ENCODE measurements at places on chromosomes 6 and 20.

DNA sequence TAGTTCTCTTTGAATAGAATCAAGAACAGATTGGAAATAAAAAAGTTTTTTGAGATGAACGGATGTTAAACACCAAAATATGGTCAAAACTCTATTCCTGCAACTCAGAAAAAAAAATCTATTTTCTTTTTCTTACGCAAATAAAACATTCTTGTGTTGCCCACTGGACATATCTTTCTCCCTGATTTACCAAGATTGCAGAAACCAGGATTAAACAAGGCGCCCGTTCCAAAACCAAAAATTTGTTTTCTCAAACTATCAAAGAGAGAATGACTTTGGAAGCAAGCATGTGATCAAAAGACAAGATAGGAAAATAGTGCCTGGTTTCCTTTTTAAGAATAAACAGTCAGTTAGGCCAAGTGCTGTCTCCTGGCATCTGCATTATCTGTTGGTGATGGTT is 273.1 kb downstream of the CLIC5 start:
- DNase-seq: no peak

GRCh38 chr20:48932375-48932941 is 10.9 kb downstream of the ARFGEF2 start:
- no peak for DNase-seq

- DNase-seq: no peak
Measured at GRCh38 chr6:101486124-101486523, 92.6 kb downstream of the GRIK2 start.

DNA sequence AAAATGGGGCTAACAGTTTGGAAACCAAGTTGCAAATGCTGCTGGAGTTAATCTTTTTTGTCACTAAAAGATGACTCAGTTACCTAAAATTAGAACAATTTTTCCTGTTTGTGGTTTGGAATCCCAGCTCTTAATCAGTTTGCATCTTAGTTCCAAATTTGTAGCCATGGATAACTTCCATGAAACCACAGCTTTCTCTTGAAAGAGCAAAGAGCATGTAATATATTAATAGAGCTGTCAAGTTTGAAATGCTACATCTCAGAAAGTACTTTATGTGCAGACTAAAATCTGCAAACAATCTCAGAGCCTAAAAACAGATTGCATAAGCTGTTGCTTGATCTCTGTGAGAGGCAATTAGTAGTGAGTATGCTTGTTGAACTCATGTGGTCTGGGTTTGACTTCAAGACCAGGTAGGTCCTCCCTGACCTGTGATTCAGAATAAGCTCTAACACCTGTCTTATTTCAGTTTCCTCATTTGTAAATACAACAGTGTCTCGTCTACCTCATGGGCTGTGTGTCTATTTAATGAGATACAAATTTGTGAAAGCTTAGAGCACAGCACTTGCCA is 23.5 kb downstream of the DHX35 start:
- no peak for DNase-seq

GRCh38 chr6:125700581-125701353 is 48.7 kb upstream of the HEY2 start:
- no peak for DNase-seq

DNA sequence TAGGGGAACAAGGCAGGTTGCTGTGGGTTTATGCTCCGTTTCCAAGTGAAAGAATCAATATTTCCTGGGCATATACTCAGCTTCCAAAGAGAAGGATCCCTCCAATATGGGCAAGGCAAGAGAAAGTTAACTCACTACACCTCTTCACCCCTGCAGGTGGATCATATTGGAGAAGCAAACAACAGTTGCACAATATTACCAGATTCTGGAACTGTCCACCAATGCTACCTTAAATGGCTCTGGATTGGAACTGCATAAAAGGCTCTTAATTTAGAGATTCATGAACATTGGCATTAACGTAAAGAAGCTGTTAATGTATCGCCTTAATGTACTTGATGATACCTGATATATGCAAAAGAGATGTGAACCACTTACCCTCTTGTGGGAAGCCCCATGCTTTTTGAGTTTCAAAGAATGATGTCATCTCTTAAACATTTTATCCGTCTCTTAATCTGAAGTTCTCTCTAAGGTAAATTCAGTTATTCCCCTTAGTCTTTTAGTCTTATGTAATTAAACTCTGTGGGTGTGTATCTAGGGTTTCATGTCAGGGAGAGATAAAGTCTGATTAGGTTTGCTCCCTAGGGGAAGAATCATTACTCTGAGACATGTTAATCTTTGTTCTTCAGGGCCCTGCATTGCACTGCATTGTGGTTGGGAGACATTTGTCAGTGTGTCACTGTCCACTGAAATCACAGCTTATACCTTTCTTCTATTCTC is 99.5 kb downstream of the PHACTR1 start:
- no peak for DNase-seq

- no peak for DNase-seq
Measured at GRCh38 chr20:12180107-12180661, 262.5 kb downstream of the BTBD3 start.

- DNase-seq: no peak
Measured at GRCh38 chr6:162603231-162604015, 124.1 kb downstream of the PRKN start.

- no peak for DNase-seq
Measured at GRCh38 chr6:36926708-36927513, 27.6 kb upstream of the PI16 start.

DNA sequence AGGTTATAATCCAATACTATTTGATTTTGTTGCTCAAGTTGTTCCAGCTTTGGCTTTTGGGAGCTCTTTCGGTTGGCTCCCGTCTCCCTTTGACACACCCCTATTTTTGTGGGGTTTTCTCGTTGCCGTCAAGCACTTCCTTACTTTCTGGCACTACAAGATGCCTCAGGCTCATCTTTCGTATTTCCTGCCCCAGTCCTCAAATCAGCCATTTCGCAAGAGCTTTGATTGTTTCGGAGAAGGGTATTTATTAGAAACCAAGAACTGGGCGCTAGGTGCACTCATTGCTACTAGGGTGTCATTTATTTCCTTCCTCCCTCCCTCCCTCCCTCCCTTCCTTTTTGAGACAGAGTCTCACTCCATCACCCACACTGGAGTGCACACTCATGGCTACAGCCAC is 13.3 kb upstream of the SOX12 start:
- DNase-seq: no peak

GRCh38 chr6:89350281-89350966 is 2.1 kb downstream of the UBE2J1 start:
- no peak for DNase-seq

DNA sequence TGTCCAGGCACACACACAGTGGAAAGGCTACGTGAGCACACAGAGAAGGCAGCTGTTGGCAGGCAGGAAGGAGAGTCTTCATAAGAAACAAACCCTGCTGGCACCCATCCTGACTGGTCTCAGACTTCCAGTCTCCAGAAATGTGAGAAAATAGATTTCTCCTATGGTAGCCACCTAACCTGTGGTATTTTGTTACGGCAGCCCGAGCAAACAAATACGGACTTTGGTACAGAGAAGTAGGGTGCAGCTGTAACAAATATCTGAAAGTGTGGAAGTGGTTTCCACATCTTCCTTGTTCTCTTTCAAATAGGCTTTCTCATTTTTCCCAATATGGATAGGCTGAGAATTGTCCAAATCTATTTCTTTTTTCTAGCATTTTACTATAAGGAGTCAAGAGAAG is 94.6 kb downstream of the ADGB start:
- DNase-seq: no peak

DNA sequence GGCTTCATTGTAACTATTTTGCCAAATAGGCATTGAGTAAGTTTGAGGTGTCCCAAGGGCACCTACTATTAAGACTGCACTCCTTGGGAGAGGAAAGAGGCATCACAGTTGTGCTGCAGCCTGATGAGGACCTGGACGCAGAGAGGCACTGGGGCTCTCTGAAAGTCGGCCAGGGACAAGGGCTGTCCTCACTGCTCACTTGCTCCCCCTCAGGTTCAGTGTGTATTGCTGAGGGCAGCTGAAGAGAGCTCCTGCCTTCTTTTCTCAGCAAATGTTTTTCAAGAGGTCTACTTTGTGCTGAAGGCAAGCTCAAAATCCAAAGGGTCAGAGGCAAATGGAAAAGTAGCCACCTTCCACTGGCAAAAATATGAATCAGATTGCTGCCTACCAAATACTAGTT is 331.8 kb downstream of the RIMS1 start:
- no peak for DNase-seq

DNA sequence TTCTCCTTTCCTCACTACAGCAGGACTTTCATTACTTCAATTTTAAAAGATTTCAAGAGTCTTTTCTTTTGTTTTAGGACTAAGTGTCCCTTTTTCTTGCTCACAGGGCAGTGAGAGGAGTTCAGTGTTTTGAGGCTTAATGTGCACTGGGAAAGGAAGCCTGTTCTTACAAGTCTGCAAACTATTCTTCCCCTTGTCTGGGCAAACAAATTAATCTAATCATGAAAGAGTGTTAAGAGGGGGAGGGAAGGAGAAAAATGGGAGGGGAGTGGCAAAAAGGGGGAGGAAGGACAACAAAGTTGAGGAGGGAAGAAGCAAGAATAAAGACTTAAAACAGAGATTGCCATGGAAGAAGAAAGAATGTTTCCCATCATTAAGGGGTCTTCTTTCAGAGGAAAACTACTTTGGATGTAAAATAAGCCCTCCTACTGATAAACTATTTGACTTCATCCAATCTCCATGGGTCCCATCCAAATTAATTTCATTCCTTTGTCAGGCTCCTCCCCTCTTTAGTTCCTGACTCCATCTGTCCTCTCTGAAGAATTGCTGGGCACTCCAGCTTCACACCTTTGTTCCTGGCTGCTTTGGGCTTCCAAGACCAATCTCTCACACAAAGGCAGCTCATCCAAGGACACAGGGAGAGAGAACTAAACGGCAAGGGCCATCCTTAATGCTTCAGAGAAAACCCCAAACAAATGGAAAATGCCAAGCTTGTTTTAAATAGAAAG is 244.5 kb downstream of the TPBG start:
- DNase-seq: no peak

- DNase-seq: no peak
Measured at GRCh38 chr6:54929245-54929909, 82.8 kb downstream of the FAM83B start.

GRCh38 chr20:63708301-63709148 is 686 bp downstream of the ZGPAT start:
- DNase-seq: no peak

GRCh38 chr6:76230711-76231110 is 158.2 kb upstream of the IMPG1 start:
- DNase-seq: no peak

- no peak for DNase-seq
Measured at GRCh38 chr6:135188718-135189117, 7.6 kb downstream of the MYB start.

DNA sequence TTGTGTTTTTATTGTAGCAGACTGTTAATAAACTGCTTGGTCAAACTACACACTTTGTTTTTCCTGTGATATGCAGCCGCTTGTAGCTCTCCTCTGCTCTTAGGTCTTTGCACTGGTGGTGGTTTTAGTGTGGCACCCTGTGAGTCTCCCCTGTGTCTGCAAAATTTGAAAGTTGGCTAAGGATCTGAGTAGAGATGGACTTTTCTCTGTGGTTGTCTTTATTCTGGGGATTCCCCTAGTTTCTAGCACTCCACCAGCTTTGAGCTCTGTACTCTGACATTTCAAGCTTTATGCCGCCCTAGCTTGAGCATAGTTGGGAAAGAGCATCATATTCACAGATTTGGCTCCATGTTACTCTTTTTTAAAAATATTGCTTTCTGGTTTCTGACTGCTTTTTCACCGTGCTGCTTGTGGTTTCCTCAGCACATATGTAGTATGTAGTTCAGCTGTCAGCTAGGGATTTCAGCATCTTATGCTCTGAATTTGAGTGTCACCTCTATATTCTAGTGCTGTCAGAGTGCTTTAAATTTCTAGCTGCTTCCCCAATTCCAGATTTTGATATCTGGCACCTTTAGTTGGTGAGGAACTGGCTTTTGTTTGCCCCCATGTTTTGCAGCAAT is 25.4 kb downstream of the CDYL start:
- no peak for DNase-seq

GRCh38 chr20:34971561-34972235 is 16.0 kb downstream of the MYH7B start:
- DNase-seq: no peak

GRCh38 chr20:16947479-16947878 is 199.3 kb downstream of the OTOR start:
- DNase-seq: no peak

- no peak for DNase-seq
Measured at GRCh38 chr6:106324726-106325335, 729 bp downstream of the ATG5 start.

- DNase-seq: no peak
Measured at GRCh38 chr6:1657116-1657770, 47.5 kb downstream of the FOXC1 start.

GRCh38 chr20:41443691-41444090 is 77.1 kb upstream of the EMILIN3 start:
- DNase-seq: no peak

DNA sequence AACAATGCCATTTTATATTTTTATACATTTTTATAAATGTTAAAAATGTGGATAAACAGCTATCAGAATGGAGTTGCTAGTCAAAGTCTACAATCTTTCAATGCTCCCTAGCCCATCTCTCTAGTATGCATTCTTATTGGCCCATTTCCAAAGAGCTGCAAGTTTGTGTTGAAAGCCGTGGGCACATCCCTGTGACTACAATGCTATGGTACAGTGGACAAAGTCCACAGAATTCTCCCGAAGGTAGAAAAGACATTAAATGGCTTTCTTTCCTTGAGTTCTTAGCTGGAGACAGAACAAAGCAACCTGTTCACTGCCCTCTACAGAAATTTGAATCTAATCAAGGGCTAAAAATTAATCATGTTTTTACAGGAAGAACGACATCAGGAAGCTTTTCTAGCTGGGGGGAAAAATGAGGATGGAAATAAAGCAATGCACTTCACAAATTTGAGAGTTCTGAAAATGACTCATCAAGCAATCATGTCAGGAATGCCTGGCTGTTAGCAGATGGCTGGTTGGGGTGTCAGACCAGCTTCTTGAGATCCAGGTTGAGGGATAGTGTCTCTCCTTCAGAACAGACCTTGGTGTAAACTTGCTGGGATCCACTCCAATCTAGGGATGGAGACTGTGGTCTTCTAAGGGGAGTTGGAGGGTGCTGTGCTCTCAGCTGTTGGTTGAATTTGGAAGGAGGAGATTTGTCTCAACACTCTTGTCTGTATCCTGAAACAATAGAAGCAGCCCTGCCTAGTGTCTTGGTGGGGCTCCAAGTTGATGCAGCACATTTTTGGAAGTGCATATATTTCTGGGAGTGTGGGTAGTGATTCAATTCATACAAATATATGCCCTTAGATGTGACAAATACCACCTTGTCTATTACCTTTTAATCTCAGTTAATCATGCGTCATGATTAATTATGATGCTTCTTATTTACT is 143.4 kb upstream of the PHACTR1 start:
- DNase-seq: no peak

DNA sequence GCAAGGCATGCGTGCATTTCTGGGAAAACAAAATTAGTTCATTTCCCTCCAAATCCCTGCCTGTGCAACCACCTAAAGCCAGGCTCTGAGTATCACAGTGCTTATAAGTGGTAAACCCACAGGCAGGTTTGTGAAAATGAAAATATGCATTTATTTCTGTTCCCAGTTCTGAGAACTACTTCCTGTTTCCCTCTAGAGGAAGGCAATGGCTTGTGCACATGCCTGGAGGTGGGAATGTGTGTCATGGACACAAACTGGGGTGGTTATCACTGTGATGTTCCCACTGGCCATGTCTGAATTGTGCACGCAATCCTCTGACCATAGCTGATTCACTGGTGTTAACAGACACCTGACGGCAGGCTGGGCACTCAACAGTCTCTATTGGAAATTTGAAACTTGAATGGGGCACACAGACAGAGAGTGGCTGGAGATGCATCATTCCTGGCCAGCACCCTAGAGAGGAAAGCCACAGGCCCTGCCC is 26.3 kb downstream of the FAM110A start:
- DNase-seq: no peak

- DNase-seq: no peak
Measured at GRCh38 chr6:110688661-110689268, 126.5 kb downstream of the CDK19 start.
